ENCODE measurements at places on chromosomes 12 and 14.

- DNase-seq = no peak
These were observed 5.3 kb downstream of the MYH7 start for GRCh38 chr14:23430016-23430722.

GRCh38 chr14:73462815-73463214 is 4.5 kb upstream of the NUMB start:
- no peak for DNase-seq

- DNase-seq = no peak
These were observed 31.8 kb downstream of the PAH start for GRCh38 chr12:102885043-102885932.

- DNase-seq = no peak
These were observed 368.0 kb downstream of the TMEM121 start for GRCh38 chr14:105894125-105894977.

GRCh38 chr12:115504306-115505290 is 772.9 kb downstream of the MED13L start:
- no peak for DNase-seq

DNA sequence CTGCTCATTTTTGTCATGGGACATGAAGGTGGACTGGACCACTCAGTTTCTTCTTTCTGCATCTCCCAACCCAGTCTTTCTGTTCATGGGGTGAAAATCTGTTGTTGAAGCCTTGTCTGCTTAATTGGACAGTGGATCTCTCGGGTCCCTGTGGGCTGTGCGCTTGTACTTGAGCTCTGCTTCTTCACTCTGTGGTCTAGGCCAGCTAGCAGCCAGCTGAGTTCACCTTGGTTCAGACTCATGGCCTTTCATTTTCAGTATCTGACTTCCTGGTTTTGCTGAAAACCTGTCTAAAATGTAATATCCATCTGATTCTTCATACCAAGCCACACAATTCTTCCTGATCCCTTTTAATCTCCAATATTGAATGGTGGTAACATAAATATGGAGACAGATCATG is 117.2 kb downstream of the LRRK2 start:
- DNase-seq = no peak

DNA sequence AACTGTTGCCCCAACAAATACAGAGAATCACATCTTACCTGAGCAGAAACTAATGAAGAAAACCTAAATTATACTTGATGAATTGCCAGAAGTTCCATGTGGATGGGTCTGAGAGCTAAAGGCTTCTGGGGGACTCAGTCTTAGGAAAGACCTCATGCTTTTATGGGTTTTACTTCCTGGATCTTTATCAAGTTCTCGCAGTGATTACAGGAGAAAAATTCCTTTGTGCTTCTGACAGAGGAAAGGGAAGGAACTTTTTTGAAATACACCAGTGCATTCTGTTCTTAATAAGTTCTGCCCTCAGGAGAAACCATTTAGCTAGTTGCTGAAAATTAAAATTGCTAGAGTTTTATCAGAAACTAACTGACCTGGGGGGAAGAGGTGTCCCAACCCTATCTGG is 203.9 kb upstream of the KITLG start:
- no peak for DNase-seq

DNA sequence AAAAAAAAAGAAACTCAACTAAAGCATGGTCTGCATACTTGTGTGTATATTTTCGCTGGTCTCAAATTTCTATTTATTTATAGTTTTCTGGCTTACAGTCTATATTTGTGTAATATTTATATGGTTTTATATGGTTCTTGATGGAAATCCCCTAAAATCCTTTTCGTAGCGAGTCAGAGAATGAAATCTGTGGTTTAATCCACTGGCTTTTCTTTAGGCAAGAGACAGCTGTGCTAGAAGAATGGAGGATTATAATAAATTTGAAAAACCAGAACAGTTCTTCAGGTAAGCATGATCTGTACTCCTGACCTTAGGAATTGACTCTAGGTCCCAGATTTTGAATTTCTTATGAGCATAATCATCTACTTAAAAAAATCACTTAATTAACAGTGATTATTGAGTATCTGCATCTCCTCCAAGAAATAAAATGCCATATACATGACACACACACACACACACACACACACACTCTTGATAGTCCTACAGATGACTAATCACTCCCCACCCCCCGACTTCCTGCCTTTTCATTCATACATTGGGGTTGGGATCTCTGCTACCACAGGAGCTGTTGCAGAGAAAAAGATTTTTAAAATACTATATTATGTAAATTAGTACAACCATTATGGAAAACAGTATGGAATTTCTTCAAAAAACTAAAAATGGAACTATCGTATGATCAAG is 113.4 kb downstream of the CRADD start:
- DNase-seq = no peak

GRCh38 chr14:68772761-68773381 is 20.0 kb downstream of the ZFP36L1 start:
- DNase-seq = no peak

DNA sequence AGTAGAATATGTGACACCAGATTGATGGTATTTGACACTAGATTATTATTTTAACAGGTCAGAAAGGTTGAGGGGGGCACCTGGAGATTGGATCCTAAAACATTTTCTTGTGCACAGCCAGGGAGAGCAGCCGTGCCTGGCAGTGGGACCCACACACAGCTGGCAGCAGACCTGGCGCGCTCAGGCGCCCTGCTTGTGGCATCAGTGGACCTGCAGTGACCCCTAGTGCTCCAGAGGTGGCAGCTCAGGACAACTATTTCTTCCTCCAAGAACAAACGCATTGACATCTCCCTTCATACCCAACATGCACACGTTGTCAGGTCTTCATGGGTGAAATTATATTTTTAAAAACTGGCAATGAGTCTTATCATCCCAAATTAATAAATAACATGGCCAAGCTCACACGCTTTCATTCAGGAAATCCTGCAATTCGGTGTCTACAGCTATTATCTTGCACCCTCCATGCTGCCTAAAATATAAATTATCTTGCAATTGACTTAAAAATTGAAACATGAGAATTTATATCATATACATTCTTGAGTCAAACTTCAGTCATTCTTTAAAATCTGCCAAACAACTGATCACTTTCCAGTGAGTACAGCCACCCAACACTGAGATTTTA is 7.7 kb upstream of the TMEM132D start:
- no peak for DNase-seq

DNA sequence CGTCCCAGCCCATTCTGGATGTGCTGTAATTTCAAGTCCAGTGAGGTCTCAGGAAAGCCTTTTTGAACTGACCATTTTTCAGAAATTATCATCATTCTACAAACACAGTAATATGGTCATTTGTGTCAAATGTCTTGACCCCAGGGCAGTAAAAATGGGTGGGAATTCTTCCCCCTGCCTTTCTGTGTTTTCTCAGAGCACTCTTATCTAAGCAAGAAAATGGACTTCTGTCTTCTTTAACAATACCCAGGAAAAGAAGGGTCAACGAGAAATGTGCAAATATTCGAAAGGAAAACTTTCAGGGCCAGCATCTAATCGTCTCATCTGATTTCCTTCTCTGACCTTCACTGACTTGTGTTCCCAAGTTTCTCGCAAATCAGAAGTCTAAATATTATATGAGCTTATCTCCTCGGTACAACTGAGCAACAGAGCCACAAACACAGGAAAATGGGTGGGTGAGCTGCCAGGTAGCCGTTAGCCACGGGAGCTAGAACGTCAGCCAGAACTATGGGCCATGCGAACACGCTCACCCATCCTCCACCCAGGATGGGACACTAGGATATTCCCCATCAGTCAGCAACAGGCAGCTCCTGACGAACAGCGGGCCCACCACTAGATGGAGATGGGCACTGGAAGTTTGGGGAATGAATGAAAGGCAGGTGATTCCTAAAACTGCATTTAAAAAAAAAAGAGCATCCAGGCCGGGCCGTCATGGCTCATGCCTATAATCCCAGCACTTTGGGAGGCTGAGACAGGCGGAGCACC is 57.1 kb downstream of the VWF start:
- DNase-seq = no peak

DNA sequence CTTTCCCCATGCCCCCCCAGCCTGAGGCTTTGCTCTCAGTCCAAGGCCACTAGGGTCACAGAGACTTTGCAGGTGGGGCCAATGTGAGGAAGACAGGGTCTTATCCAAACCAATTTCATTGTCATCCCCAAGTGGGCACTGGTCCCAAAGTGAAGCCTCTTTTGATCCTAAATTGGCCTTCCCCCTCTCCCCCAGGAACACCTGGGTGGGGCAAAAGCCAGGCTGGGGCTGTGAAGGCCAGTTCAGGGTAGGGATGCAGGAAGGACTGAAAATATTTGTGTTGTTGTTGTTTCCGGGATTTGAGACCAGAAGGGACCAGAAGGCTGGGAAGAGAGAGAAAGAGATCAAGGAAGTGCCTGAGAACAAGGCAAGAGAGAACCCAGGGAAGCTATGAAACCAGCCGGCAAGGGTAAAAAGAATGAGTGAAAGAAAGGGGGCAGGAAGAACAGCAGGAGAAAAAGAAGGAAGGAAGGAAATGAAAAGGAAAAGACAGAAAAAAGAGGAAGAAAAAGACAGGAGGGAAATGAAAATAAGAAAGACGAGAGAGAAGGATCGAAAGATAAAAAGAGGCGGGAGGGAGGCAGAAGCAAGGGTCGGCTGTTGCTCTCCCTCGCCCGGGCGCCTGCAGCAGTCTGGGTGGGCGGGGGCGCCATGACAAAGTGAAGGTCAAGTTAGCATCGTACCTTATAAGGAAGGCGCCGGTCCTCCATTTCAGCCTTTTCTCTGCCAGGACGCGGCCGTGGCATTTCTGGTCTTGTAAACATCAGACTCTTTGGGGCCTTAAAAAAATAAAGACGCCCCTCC is 7.4 kb upstream of the HOXC11 start:
- DNase-seq = no peak

GRCh38 chr12:122721057-122721545 is 4.5 kb upstream of the HCAR3 start:
- DNase-seq = no peak

GRCh38 chr12:124341645-124342069 is 46.8 kb downstream of the RFLNA start:
- no peak for DNase-seq

DNA sequence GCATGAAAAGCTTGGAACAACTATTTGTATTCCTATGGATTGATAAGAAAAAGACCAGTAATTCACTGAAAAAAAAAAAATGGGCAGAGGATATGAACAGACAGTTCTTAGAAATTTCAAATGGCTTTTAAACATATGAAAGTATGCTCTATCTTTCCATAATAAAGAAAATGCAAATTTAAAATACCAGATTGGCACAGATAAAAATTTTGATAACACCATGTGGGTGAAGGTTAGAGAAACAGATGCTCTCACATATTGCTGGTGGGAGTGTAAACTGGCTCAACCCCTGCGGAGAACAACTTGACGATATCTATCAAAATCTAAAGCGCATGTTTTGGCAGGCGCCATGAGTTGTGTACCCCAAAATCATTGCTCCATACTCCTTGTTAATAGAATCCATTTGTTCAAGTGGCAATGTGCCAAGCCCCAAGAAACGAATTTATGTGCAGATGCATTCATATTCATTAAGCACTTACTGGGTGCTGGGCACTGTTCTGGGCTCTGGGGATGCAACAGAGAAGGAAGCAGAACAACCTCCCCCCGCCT is 29.5 kb upstream of the TMPO start:
- no peak for DNase-seq

GRCh38 chr12:7497661-7498060 is 5.9 kb downstream of the CD163 start:
- no peak for DNase-seq

DNA sequence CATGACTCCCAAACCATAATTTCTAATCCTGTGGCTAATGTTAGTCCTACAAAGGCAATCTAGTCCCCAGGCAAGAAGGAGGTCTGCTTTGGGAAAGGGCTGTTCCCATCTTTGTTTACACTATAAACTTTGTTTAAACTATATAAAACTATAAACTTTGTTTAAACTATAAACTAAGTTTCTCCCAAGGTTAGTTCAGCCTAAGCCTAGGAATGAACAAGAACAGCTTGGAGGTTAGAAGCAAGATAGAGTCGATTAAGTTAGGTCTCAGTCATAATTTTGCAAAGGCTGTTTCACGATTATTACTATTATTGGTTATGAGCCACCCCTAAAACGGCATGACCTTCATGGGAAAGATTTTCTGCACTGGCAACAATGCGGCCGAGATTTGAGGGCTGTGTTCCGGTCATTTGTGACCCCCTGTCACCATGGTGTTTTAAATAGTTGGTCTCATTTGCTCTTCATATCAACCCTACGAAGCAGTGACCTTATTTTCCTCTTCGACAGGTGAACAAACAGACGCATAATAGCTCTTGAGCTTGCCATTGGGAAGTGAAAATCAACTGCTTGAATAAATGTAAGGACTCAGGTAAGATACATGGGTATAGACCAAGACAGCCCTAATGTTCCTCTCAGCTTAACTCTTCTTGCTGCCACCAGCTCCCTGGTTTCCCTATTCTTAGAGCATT is 322.6 kb upstream of the TMEM132C start:
- DNase-seq = no peak

- no peak for DNase-seq
These were observed 5.5 kb upstream of the LMNTD1 start for GRCh38 chr12:25558586-25558985.

DNA sequence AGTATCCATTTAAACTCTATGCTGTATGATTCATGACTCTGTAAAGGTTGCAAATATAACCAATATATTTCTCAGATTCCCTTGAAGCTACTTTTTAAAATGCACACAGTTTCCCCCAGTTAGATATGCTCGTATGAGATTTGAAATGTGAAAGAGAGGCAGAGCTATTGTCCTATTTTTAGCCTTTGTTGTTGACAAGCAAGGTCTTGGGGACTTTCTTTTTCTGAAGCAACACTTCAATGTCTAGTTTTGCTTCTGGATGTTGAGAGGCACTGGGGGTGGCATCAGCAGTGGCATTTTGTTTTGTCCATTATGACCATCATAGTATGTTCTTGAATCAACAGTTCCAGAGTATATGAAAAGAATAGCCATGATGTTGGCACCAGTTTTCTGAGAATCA is 63.4 kb downstream of the ASCL1 start:
- DNase-seq = no peak

DNA sequence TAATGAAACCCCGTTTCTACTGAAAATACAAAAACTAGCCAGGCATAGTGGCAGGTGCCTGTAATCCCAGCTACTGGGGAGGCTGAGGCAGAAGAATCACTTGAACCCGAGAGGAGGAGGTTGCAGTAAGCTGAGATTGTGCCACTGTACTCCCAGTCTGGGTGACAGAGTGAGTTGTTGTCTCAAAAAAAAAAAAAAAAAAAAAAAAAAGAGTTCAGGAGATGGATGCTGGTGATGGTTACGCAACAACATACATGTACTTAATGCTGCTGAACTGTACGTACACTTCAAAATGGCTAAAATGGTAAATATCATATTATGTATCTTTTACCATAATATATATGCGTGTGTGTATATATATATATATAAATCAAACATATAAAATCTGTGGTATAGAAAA is 29.0 kb downstream of the ACTN1 start:
- no peak for DNase-seq

DNA sequence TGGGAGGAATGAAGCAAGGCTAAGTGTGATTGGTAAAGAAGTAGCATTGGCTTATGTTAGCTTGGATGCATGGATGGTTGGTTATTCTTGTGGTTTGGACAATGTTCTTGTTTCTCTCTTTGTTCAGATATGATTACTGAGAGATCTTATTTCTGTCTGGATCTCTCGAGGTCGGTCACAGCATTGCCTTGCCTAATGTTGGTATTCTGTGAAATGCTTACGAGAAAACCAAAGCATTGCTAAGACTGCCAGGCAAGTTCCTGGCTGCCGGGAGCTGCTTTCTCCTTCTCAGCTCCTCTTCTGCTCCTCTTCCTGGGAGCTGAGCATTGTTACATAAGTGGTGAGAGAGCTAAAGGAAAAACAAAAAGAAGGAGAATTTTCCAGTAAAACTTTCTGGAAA is 7.4 kb upstream of the RND1 start:
- DNase-seq = no peak
